NCI-H2029 treated with DMSO at 0.1 percent for 48 hours (cell line): ENCODE measurements at places on chromosomes 3 and 15.

DNA sequence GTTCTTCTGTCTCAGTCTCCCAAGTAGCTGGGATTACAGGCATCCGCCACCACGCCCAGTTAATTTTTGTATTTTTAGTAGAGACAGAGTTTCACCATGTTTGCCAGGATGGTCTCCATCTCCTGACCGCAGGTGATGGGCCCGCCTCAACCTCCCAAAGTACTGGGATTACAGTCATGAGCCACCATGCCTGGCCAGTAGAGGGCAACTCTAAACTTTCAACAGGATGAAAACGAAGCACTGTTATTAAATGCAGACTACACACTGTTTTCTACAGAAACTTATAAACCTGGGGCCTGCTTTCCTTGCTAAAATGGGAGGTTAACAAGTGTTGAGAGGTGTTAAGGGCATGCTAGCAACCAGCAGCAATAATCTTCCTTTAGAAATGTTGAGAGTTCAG lies 7.6 kb downstream of the ARPC4 start:
- no peak for DNase-seq

DNA sequence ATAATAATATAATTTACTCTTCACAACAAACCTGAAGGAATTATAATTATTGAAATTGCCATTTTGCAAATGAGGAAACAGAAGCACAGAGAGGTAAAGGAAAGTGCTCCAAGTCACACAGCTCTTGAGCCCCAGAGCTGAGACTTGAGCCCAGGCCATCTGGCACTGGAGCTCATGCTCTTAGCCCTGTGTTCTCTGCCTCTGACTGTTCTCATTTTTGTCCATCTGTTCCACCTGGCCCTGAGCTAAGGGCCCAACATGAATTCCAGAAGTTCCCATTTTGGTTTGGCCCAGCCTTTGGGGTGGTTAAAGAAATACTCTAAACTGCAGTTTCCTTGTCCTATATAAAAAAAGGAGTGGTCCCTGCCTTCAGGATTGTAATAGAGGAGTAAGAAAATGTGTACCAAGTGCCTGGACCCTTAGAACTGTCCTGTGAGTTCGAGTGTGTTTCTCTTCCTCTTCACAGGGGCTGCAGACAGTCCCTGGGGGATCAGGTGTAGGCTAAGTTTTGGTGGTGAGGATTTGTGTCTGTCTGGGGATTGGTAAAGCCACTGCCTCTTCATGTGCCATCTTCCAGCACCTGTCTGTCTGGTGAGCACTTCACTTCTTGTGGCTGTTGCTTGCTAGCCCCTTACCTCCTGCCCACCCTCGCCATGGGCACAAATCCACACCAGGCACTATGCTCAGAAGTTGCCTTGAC lies 91.8 kb downstream of the DNAJB8 start:
- no peak for DNase-seq

GRCh38 chr15:63482874-63483323 lies 21.5 kb upstream of the USP3 start:
- no peak for DNase-seq

GRCh38 chr3:131526801-131527347 lies 24.1 kb upstream of the MRPL3 start:
- DNase-seq = peak; percentile 2

GRCh38 chr3:25863416-25863959 lies 73.6 kb downstream of the OXSM start:
- DNase-seq = no peak

DNA sequence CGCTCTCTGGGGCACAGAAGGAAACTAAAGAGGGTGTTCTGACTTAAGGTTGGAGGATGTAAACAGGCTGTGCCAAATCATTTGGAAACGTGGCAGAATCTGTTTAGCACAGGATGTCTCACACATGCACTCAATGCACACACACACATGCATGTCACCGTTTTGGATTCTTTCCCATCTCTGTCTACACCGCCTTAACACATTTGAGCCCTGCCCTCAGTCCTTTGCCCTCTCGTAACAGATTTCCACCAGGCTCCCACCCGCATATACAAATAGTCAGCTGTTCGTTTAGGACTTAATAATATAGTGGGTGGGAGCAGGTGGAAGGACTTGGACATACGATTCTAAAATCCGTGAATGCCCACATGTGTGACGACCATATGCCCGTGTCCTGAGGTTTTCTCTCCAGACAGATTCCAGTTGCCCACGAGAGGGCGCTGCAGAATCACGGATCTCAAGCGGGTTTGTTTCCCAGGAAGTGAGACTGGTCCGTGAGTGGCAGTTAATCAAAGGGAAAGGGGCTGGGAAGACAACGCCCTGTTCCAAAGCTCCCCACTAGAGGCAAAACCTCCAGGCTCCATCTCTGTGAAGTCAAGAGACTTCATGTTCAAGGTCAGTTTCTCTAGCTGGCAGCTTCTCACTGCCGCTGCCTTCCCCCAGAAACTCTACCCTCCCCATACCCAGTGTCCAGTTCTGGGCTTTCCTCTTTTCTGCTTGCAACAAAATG lies 44.5 kb downstream of the NOX5 start:
- no peak for DNase-seq
